ENCODE measurements at places on chromosomes 1 and 21.

- DNase-seq = no peak
Measured at GRCh38 chr21:34110594-34111202, 37.3 kb downstream of the MRPS6 start.

- DNase-seq = no peak
Measured at GRCh38 chr1:179995576-179995975, 41.0 kb downstream of the CEP350 start.

- DNase-seq = no peak
Measured at GRCh38 chr1:18938707-18939070, 17.8 kb downstream of the IFFO2 start.

DNA sequence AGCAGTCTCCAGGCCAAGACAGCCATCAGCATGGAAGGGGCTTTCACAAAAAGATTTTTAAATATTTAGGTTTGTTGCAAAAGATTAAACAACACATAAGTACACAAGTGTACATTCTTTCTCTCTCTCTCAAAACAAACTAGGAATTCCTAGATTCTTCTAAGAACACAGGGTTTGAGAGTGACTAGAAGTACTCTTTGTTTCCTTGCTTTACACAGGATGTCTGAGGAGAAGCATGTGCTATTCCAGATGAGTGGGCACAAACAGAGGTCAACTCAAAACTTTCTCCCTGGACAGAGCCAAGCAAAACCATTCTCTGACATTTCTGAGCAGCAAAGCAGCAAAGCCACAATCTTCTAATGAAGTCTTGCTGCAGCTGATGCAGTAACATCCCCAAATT lies 210.6 kb upstream of the HOOK1 start:
- no peak for DNase-seq

- DNase-seq = no peak
Measured at GRCh38 chr1:101247404-101248287, 10.8 kb downstream of the S1PR1 start.

GRCh38 chr1:179809506-179810366 lies 66.6 kb downstream of the FAM163A start:
- DNase-seq = peak; percentile 75

- DNase-seq = no peak
Measured at GRCh38 chr21:20163167-20163566, 835.0 kb upstream of the NCAM2 start.

DNA sequence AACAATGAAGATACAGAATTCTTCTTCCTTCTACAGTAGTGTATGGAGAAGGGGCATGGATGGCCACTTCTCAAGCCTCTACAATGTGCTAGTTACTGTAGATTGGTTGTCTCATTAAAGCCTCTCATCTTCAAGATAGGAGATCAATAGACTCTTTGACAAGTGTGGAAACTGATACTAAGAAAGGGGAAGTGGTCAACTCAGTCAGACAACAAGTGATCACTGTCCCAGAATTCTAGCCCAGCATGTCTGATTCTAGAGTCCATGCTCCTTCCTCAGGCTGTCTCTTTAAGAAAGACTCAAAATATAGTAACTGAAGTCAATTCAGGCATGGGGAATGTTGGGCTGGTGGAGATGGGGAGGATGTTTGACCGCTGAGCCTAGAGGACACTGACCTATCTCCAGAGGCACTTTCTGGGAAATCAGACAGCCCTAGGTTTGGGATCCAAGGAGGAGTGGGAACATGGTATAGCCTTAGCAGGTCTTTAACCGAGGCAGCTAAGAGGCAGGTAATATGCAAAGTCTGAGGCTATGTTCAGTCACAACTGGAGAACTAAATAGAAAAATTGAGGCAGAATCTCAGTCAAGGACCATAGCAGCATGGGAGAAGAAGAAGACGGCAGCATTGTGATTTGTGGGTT lies 39.3 kb upstream of the EYA3 start:
- DNase-seq = no peak

DNA sequence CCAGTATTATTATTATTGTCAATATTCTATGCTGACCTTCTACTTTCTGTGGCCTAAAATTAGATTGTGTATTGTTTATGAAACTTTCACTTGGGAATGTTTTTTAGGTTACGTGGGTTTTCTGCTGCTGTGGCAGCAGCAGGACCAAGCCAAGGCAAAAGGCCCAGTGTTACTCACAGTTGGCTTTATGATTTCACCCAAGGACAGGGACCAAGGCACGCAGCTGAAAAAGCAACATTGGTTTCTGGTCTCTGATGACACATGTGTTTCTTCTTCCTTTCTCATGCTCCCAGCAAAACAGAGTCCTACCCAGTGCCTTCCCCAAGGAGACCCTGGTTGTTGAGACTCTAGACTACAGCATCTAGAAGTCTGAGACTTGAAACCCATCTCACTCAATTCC lies 413.7 kb downstream of the SETD4 start:
- no peak for DNase-seq

- no peak for DNase-seq
Measured at GRCh38 chr1:7326366-7326765, 444.7 kb upstream of the VAMP3 start.

DNA sequence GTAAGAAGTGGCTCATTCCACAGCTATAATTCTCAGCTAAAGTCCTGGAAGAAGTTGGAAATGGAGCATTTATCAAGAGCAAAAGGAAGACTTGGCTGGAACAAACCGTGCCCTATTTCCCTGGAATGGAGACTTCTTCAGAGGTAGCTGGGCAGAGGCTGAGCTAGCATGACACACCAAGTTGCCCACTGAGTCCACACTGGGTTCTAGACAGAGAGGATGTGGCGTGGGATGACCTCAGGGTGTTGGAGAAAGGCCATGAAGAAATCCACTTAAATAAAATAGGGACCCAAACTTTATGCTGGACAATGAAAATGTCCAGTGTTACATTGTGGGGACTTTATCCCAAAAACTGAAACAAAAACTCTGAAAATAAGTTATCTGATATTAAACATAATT lies 116.2 kb downstream of the KCNJ6 start:
- no peak for DNase-seq

- DNase-seq = no peak
Measured at GRCh38 chr1:93221913-93222312, 41.4 kb downstream of the CCDC18 start.

DNA sequence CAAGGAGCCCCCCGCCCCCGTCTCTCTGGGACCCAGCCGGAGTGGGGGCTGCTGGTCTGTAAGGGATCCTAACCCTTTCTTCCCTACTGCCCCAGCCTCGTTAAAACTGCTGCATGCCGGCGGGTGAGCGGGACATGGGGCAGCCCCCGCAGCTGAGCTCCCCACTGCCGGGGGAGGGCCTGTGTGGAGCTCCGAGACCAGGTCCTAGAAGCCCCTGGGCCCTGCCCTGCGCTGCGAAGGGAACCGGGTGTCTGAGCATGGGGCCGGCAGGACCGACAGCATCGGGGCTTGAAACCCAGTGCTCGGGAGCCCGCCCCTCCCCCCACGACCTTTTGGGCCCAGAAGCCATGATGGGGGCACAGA lies 9.2 kb upstream of the COL6A1 start:
- no peak for DNase-seq

DNA sequence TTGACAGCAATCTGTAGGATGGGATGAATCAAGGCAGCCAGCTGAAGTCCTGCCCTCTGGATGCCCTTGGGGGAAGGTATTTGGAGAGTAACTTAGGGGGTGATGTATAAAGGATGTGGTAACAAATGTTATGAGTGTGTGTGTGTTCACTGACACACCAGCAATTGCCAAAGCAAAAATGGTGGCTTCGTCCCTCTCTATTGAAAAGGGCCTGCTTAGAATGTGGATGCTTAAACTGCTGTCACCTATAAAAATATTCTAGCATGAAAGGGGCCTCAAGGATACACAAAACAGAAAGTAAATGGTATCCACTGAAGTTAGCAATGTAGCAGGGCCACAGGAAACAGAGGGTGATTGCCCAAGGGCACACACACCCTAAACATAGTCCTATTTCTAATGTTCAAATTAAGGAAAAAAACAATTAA lies 15.1 kb upstream of the AIM2 start:
- peak; percentile 77 for DNase-seq

GRCh38 chr1:99781798-99782197 lies 15.4 kb upstream of the FRRS1 start:
- DNase-seq = no peak

DNA sequence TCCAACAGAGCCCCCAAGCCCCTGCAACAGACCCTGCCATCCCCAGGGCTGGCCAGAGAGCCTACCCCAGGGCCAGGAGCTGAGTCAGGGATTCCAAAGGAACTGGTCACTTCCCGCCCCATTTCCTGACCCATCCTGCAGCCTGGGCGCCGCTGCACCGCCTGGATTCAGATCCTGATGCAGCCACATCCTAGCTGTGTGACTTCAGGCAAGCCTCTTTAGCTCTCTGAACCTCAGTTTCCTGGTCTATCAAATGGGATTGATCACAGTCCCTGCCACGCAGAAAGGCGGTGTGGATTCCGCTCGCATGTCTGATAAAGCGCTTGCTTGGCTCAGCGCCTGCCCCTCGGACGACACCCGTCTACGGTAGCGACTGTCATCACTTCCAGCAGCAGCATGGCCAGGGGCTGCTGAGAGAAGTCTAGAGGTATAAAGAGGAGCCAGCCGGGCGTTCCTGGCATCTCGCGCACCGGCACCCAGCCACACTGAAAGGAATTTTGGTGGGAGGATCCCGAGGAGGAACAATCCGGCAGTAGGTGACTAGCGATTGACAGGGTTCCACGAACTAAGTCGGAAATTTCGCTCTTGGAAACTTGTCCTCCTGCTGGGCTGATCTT lies 10.1 kb downstream of the EPHA2 start:
- no peak for DNase-seq

DNA sequence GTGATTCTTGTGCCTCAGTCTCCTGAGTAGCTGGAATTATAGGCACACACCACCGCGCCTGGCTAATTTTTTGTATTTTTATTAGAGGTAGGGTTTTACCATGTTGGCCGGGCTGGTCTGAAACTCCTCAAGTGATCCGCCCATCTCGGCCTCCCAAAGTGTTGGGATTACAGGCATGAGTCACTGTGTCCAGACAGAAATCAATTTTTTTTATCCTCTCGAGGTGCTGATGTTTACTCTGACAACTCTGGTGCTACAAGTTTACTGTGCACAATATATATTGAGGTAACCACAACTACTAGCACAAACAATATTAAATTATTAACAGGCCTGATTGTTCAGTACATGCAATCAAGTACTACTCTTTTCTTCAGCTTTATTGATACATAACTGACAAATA lies 39.7 kb downstream of the F13B start:
- no peak for DNase-seq

GRCh38 chr21:45322231-45322959 lies 34.7 kb upstream of the POFUT2 start:
- no peak for DNase-seq

- peak; percentile 62 for DNase-seq
Measured at GRCh38 chr1:64268653-64269557, 65.5 kb downstream of the UBE2U start.

- peak; percentile 59 for DNase-seq
Measured at GRCh38 chr1:115063228-115063901, 25.9 kb downstream of the TSPAN2 start.

DNA sequence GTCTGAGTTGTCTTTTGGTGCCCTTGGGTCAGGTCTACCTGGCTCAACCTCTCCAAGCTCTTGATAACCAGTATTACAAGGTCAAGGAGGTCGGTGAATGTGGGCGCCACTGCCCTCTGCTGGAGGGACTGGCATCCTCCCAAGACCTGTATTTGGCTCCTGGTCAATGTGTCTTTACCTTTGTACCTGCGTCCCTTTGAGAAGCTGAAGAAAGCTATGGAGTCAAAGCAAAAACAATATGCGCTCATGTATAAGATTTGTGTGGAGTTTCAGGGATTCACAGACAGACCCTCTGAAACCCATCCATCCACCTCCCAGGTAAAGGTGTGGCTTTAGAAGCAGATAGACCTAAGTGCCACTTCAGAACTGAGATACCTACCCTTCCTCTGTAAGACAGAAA lies 61.8 kb upstream of the NBL1 start:
- DNase-seq = peak; percentile 88

DNA sequence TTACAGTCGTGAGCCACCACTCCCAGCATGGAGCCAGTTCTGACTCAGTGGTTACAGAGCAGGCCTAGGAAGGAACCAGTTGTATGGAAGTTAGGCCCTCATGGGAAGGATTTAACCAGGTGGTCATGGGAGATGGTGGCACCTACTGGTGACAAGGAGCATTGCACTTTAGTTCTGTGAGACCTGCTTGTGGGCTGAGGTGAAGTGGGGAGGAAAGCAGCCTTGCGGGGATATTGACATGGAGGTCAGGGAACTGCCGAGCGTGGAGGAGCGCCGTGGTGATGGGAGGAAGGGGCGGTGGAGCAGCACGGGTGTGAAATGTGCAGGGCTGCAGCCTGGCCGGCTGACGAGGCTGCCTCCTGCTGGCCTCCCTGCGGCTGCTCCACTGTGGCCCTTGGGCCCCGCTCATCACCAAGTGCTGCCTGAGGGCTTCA lies 100.4 kb downstream of the GALNT2 start:
- peak; percentile 55 for DNase-seq

DNA sequence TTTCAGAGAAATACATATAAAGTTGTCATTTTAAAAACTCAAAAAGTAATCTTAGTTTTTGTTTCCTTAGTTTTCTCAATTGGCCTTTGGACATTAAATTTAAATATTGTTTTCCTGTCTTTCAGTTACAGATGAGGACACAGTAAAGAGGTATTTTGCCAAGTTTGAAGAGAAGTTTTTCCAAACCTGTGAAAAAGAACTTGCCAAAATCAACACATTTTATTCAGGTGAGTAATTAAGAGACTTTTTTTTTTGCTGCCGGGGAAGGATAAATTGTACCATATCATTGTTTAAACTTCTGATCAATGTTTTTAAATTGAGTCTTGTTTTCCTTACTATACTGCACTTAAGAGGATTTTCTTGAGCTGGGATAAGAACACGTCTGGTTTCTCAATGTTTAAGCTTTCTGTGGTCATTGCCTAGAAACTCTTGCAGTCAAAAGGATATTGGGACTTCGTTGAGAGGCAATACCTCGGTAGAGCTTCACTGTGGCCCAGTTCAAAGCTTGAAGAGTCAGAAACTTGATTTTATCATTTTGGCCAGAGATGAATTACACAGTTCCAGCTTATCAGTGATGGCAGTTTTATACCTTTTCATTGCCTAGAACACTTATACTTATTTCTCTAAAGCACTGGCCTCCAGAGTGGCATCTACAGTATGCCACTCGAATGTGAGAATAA lies 124.9 kb upstream of the KIAA1614 start:
- DNase-seq = no peak

DNA sequence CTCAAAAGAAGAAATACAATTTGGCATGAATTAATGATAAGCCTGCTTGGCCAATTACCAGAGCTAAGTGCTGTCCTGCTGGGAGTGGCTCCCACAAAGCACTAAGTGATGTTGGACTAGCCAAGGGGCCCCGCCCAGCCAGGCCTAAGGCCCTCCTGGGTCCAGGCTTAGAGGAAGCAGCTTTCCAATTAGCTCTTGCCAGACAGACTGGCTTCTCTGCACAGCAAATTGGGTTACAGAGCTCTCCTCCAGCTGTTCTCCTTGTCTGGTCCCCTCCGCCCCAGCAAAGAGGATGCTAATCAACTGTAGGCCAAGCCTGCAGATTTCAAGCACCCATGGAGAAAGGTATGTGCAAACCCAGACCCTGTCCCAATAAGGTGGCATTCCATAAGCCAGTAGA lies 151.9 kb downstream of the DMRTA2 start:
- DNase-seq = no peak

- no peak for DNase-seq
Measured at GRCh38 chr1:204143276-204144041, 8.4 kb downstream of the ETNK2 start.

- DNase-seq = no peak
Measured at GRCh38 chr1:17061892-17062291, 8.1 kb upstream of the SDHB start.

GRCh38 chr21:15242906-15243305 lies 178.1 kb upstream of the NRIP1 start:
- no peak for DNase-seq

- no peak for DNase-seq
Measured at GRCh38 chr1:909861-910310, 13.8 kb upstream of the SAMD11 start.
